ENCODE measurements at places on chromosomes 7 and 10. TPM values are rescaled to one million over a fixed set of nuclear protein-coding genes. Genes with fewer than 3 reads are reported as not detected.

GRCh38 chr7:85554236-85555178 lies 367.7 kb upstream of the SEMA3D start:
- DNase-seq: peak; percentile 82

GRCh38 chr7:77657427-77658224 lies 38.6 kb upstream of the RSBN1L start:
- DNase-seq: peak; percentile 71

Gene MBL2
- total RNA-seq: not detected

Gene CYP3A5
- total RNA-seq: 0.93 TPM

All from muscle of leg (tissue), 16 donors.